ENCODE measurements at places on chromosomes 5 and 9.
A peak's percentile ranks its signal among the peaks of the same experiment; 100 is the strongest.

GRCh38 chr5:150138551-150139265 is 16.9 kb downstream of the PDGFRB start:
- peak; percentile 60 for DNase-seq

- DNase-seq = no peak
Measured at GRCh38 chr9:20906326-20906725, 125.1 kb downstream of the HACD4 start.

DNA sequence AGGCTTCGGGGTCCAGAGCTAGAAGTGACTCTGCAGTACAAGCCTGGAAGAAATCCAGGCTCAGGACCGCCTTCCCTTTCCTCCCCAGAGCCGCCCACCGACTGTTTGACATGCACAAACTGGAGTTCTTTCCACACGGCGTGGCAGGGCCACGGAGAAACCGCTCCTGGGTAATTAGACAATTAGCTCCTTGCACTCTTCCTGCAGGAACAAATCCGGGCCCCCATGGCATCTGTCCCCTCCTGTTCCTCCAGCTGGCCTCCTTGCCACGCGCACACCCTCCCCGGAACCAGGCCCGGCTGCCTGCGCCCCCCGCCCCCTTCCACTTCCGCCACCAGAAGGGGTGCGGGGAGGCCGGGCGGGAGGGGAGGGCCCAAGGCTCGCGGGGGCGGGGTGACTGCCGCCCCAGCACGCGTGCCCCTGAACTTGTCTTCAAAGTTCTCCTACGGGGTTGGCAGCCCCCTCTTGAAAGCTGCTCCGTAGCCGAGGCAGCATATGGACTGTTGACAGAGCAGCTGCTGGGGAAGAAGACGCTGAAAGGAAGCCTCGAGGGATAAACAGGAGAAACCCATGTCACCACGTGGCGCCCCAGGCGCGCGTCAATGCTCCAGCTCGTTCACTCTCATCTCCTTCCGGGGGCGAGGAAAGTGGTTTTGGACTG is 74.3 kb downstream of the SEC61B start:
- DNase-seq = peak; percentile 24

DNA sequence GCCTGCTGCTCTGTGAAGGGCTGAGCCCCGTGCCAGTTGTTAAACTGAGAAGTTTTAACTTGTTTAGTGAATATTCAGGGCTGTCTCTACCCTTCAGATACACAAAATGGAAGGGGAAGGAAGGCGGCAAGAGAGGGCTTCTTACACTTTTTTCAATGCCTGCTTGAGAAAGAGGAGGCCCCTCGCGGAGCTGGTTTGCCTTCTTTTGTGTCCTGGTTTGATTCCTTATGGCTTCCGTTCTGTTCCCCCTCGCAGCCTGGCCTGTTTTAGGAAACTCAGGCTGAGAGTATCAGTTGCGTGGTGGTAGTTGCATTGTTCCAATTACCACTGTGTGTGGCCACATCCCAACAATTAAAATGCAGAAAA is 1.0 kb downstream of the FAM53C start:
- no peak for DNase-seq

- no peak for DNase-seq
Measured at GRCh38 chr5:63613442-63613841, 348.8 kb downstream of the HTR1A start.

GRCh38 chr9:125397736-125398135 is 136.1 kb downstream of the GAPVD1 start:
- DNase-seq = no peak

- DNase-seq = no peak
Measured at GRCh38 chr9:118871531-118871930, 497.7 kb downstream of the BRINP1 start.

GRCh38 chr5:98468188-98468869 is 305.1 kb upstream of the RGMB start:
- no peak for DNase-seq

DNA sequence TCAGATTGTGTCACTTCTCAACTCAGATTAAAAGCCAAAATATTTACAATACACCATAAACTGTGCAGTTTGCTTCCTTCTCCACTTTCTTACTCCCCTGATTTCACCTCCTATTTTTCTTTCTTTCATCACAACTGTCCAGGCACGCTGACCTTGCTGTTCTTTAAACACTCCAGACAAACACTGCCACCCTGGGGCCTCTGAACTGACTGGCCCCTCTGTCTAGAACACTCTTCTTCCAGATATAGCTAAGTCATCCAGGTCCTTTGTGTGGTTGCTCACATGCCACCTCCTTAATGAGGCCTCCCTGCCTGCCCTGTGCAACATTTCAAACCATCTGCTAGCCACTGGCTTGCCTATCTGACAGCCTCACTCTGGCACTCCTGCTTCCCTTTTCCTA is 46.6 kb downstream of the ATG10 start:
- DNase-seq = no peak

DNA sequence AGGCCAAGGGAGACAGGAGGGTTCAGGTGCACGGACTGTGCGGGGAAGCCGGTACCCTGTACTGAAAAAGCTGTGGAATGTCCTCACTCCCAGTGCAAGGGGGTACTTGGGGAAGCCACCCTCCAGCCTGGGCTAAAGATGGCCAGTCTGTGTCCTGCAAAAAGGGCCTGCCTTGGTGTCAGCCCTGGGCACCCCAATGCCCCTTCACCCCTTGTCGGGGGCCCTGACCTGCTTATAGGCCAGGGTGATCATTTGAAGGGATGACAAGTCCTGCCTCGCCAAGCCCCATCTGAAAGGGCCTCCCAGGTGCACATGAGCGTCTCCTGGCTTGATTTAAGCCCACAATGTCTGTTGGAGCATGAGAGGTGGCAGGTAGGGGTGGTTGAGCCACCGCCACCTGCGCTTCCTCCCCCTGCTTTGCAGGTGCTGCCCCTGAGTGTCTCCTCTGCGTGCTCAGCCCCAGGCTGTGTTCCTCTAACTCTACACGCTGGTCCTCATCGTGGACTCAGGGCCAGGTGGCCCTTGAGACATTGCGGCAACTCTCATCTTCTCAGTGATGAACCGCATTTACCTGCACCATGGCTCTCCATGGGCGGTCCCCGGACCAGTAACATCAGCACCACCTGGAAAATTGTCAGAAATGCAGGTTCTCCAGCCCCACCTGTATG is 97.0 kb downstream of the ANKRD33B start:
- DNase-seq = no peak

DNA sequence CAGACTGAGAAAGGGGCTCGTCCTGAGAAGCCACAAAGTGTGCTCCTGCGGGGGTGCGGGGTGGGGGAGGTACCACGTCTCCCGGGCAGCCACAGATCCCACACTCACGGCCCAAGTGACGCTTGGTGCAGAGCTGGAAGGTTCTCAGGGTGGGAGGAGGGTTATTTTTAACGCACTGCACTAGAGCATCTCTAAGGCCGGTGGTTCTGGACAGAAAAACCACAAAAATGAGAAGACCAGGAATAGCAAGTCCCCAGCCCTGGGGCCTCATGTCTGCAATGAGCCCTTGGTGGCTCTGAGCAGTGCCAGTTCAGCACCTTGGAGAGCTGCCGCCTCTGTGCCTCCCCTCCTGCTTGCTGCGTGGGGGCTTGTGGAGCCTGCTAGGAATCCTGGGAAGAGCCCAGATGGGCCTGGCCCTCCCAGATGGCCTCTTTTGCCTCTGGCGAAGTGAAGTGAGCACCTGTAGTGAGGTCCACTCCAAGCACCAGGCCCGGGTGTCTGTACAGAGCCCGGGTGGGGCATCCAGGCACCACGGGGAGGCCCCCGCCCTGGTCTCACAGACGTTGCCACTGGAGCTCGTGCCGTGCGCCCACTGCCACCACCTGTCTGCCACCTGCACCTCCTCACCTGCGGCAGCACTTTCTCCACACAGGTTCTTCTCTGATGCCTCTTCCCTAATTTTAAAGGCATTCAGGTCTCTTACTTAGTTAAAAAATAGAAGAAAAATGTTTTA is 48.9 kb upstream of the CACNA1B start:
- no peak for DNase-seq

DNA sequence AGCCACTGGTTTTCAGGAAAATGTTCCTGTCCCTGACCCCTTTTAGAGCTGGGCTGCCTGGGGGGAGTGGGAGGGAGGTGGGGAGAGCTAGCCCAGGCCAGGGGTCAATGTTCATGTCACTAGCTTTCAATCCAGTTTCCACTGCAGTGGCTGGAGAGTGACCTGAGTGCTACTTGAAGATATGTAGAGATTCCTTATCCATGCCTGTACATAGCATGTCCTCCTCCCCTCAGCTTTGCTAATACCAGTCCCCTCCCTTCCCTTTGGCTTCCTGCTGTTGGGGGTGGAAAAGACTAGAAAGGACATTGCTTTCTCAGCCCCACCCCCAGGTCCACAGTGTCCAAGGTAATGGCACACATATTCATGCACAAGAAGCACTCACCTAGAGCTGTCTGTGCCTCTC is 7.8 kb downstream of the DNAJB5 start:
- no peak for DNase-seq

DNA sequence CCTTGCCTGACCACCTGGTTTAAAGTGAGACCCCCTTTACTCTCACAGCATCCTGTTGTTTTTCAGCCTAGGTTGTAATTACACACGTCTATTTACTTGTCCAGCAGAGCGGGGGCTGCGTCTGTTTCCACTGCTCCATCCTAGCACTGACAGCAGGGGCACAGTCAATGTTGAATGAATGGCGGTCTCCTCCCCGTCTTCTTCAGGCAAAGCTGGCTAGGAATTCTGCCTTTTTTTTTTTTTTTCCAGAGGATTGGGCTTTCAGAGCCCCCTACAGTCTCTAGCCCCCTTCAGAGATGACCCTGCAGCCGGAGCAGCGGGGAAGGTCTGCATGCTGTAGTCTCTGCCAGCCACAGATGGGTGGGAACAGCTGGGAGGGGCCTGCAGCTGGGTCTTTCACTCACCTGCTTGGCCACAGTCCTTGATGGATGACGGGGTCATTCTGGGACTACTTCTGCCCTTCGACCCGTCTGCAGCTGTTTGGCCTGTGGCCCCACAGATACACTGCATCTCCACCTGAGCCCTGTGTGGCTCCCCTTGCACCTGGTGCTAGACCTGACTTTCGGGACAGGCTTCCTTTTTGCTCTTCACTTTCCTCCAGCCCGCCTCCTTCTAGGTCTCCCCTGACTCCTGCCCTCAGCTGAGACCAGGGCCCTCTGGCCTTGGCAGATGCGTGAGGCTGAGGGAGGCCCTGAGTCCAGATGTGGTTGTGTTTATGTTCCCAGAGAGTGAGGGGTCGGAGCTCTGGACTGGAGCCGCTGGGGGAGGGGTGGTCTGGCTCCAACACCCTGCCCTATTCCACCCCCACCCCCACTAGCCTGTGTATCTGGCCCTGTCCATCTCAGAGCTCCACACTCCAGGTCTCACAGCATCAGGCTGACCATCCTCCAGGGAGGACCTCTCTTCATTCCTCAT is 8.0 kb downstream of the PITX1 start:
- DNase-seq = no peak

- no peak for DNase-seq
Measured at GRCh38 chr9:85744480-85744879, 2.7 kb upstream of the AGTPBP1 start.

- DNase-seq = peak; percentile 90
Measured at GRCh38 chr5:173324115-173325001, 3.9 kb downstream of the STC2 start.

DNA sequence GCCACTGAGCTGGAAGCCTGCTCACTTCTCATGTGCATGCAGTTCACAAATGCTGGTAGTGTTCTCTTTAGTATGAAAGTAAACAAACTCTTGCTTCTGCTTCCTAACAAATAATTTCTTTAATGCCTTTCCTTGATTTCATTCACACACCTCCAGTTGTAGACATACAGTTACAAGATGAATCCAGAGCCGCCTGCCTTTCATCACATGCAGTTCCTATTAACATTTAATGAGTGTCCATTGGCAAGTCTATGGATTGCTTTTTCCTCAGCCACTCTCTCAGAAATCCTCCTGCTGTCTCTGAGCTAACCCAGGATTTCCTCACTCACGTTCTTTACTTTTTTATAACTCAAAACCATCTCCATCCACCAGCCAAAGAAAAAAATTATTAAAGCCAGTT is 408.6 kb downstream of the BNC2 start:
- no peak for DNase-seq

DNA sequence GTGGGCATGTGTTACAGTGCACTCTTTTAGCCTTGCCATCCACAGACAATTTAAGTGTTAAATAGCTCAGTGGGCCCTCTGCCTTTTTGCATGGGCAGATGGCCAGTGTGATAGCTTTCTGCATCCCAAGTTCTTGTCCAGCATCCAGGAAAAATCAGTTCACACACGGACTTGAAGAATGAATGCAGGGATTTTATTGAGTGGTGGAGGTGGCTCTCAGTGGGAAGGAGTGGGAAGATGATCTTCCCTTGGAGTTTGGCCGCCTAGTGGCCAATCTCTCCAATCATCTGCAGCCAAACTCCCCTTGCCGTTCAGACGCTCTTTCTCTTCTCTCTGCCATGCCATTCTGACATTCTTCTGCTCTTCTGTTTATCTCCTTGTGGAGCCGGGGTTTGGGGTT is 322.4 kb upstream of the GRAMD2B start:
- DNase-seq = no peak

- DNase-seq = no peak
Measured at GRCh38 chr5:6356578-6357164, 21.7 kb downstream of the MED10 start.

DNA sequence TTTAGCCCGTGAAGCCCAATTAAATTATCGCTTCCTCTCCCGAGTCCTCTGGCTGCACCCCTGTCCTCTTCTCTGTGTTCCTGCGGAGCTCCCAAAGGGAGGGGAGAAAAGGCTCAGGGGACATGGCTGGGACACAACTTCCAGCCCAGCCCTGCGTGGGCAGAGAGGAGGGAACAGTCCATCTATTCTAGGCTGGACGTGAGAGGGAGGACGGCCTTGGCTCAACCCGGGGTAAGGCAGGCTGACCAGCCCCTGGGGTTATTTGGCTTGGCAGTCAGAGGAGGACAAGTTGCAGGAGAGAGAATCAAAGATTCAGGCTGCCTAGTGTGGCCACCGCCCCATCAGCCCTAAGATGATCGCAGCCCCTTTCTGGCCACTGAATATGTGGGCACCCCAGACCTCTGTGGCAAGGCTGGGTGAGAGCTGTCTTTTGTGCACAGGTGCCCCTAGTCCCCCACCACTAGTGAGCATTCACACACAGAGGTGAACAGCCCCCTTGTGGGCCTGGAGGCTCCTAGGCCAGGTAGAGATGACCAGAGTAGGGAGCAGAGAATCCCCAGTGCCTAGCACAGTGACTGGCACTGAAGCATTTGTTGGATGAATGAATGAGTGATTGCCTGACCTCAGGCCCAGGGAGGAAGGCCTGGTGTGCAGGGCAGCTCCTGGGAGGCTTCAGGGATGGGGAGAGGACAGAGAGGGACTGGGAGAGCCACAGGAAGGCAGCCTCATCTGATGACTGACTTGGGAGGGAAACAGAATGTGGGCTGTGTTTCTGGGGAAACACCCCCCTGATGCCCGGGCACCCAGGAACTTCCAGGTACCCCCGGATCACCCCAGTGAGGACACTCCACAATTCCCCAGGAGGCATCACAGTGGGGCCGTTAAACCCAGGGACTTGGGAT is 133.9 kb downstream of the C9orf50 start:
- peak; percentile 89 for DNase-seq

Data from heart right ventricle (tissue), 16 donors.